ENCODE measurements at places on chromosomes 5 and 9.

DNA sequence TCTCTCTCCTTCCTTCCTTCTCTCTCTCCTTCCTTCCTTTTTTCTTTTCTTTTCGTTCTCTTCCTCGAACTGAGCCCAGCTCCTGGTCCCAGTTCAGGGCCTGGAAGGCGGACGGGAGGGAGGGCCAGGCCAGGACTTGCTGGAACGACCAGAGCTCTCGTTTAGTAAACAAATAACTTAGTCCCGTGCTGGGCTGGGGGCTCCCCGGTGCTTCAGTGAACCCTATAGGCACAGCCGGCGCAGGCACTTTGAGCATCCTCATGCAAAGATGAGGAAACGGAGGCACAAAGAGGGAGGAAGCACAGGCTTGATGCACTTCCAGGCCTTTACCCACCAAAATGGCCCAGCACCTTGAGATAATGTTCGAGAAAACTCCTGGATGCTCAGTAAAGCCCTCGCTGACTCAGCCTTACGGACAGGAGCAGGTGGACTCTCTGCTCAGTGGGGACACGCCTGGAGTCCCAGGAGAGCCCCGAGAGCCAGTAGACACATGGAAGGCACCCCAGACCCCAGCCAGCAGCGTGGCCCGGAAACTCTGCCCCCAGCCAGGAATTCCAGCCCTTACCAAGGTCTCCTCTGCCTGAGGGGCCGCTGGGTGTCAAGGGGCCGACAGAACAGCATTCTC lies 18.8 kb downstream of the FAM163B start:
- DNase-seq: no peak

- no peak for DNase-seq
Measured at GRCh38 chr9:113599646-113600022, 136.1 kb downstream of the RGS3 start.

DNA sequence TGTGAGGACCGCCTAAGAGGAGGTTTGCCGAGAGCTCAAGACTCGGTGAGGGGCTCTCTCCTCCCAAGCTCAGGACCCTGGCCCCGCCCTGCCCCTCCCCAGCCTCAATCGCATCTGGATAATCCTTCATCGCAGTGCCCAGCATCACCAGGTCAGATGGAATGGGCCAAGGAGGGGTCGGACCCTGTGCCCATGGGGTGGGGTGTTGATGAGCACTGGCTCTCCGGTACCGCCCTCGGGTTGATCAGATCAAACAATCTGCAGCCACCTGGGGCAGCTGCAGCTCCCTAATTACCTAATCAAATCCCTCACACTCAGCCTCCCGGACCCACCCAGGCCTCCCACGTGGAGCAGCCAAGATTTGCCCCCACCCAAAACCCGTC lies 24.4 kb upstream of the TDRD7 start:
- DNase-seq: no peak

GRCh38 chr5:76292620-76293322 lies 110.3 kb upstream of the IQGAP2 start:
- DNase-seq: no peak

- DNase-seq: no peak
Measured at GRCh38 chr9:94916956-94917355, 190.5 kb downstream of the AOPEP start.

DNA sequence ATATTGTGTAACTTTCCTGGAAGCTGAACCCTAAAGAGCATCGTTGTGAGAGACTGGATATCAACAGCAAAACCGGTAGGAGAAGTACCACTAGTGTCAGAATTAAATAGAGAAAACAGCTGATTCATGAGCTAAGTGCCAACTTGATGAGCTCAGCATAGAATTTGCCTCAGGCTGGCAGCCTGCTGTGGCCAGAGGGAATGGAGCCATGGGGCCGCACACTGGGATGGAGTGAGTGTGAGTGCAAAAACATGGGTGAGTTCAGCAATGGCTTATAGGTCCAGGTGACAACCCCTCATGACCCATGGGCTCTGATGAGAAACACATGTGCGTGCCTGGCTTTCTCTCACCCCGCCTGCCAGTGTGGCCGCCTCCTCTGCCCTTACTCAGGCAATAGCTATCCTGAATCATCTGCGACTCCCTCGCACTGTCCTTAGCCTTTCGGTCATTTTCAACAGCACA lies 25.4 kb downstream of the ADAMTS16 start:
- DNase-seq: no peak

- no peak for DNase-seq
Measured at GRCh38 chr5:142115937-142116614, 7.5 kb downstream of the NDFIP1 start.

DNA sequence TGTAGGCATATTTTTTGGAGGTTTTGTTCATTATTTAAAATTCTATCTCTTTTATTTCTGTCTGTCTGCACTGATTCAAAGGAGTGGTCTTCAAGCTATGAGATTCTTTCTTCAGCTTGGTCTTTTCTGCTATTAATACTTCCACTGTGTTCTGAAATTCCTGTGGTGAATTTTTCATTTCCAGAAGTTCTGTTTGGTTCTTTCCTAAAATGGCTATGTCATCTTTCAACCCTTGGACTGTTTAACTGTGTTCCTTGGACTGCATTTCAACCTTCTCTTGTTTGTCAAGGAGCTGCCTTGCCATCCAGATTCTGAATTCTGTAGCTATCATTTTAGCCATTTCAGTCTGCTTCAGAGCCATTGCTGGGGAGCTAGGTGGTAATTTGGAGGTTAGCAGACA lies 76.3 kb downstream of the CERT1 start:
- DNase-seq: no peak

- DNase-seq: peak; percentile 72
Measured at GRCh38 chr5:36240779-36241630, 720 bp downstream of the NADK2 start.

- no peak for DNase-seq
Measured at GRCh38 chr9:127098916-127099553, 23.4 kb downstream of the ANGPTL2 start.

- DNase-seq: no peak
Measured at GRCh38 chr9:127987103-127987614, 6.4 kb upstream of the EEIG1 start.

GRCh38 chr9:89384783-89385182 lies 66.5 kb downstream of the SECISBP2 start:
- no peak for DNase-seq

DNA sequence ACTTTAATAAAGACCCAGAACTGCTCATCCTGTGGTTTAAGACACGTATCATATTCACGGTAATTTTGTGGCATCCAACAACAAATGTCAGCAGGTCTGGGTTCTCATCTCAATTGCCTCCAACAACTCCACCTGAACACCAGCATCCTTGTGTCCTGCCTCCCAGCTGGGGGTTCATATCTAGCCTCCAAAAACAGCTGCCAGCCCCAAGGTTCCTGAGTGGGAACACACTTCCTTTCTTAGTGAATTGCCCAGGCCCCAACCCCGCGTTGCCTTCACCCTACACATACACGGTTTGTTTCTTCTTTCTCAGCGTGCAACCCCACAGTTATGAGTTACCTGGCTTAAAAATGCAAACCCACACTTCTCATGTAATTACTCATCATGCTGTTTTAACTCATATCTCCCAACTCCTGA lies 77.9 kb downstream of the SEMA4D start:
- no peak for DNase-seq

GRCh38 chr9:104982543-104982942 lies 54.6 kb upstream of the ABCA1 start:
- no peak for DNase-seq

DNA sequence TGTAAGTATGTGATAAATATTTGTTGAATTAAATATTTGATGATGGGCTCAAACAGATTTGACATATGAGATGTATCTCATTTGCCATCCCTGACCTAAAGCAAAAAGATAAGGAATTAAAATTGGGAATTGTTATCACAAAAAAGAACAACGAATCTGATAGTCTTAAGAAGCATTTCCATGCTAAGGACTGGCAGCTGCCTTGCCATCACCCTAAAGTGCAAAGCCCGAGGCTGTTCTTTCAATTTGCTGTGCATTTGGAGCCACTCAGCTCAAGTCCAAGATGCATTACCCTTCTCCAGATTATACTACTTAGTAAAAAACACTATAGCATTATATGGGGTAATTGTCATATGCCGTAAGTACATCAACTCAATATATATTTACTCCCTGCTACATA lies 618.3 kb upstream of the CLINT1 start:
- no peak for DNase-seq

DNA sequence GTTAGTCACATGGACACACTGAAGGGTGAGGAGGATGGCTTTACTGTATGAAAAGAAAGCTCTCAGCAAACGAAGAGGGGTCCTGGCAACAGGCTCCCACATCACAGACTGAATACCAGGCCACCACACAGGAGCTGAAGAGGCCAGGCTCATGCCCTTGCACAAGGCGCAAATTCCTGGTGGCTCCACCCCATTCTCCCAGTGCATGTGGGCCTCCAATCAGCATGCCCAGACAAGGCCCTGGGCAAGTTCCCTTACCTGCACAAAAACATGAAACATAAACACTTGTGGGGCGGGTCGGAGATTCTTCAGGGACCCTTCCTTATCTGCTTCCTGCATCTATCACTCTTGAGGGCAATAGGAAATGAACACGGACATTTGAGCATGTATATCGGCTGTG lies 935.8 kb upstream of the EDIL3 start:
- no peak for DNase-seq

- no peak for DNase-seq
Measured at GRCh38 chr9:87109231-87109631, 161.9 kb upstream of the GAS1 start.

- no peak for DNase-seq
Measured at GRCh38 chr5:86500947-86501346, 116.8 kb upstream of the COX7C start.

GRCh38 chr9:73200694-73201452 lies 49.2 kb downstream of the ANXA1 start:
- DNase-seq: no peak

DNA sequence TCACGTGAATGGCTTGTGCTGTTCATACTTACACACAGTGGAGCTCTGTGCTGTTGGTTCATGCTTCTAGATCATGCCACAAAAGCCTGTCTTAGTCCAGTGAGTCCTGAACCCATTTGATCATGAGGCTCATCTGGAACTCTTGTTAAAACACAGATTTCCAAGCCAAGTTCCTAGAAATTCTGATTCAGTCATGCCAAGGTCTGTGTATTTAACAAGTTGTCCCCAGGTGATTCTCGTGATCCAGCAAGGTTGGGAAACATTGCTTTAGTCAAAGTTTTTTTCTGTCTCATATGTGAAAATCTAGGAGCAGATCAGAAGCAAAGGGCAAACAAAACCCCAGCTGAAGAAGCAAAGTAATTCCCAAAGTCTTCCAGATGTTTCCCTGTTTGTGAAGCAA lies 112.5 kb upstream of the GAS1 start:
- no peak for DNase-seq

DNA sequence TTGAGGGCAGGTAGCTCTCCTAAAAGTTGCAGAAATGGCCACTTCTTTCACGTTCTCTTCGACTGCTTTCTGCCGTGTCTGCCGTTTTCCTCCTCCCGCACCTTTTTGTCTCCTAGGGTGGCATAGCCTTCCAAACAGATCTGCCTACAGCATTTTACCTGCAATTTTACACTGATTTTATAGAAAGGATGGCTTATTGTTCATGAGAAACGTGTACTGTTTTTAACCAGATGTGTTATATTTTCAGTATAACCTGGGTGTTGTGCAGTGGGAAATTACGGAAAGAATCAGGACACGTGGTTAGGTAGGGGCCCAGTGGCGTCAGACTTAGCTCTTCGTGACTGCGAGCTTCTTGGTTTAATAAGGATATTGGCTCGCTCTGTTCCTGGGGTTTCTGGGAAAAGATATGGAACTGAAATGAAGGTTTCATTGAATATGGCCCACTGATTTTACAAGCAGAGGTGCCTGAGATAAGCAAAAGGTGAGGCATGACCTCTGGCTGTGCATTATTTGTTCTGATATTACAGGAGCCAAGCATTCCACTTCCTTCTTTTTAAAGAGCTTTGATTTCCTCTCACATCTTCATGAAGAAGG lies 43.7 kb upstream of the PRSS3 start:
- DNase-seq: no peak

DNA sequence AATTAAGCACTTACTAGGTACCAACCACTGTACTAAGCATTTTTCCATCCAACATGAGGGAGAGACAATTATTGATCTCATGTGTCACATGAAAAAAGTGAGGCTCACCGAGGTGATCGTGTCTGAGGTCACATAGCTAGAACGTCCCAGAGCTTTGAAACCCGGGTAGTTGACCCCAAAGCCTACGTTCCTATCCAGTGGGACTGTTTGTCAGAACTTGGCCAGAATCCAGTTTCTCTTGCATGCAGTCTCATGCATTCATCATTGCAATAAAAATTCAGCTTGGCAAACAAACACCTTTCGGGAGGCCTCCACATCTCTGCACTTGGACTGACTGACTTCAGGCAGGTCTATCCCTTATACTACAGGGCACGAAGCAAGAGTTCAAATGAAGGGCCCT lies 23.4 kb upstream of the FAT2 start:
- DNase-seq: no peak

DNA sequence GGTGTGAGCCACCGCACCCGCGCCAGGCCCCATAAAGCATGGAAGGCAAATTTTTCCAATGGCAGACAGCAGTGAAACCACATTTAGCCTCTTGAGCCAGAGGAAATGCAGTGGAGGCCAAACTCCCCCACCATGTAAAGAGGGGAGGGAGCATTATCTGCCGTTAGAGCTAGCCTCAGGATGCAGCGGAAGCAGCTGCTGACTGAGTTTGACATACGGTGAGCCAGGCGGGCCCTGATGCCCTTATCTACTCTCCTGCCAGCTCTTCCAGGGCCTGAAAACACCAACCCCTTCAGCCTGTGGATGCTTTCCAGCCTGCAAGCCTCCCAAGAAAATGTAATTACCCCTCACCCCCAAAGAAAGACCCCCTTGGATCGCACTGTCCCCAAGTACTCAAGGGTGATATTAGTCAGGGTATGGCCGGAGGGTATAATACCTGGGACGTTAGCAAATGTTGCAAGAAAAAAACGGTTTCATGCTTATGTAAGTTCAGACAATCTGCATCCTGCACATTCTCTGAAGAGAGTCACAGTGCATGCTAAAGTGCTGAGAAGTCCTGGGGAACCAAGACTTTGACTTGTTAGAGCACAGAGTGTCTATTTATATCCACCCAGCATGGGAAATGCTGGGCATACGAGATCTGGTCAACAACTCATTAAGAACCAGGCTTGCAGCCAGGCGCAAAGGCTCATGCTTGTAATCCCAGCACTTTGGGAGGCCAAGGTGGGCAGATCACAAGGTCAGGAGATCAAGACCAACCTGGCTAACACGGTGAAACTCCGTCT lies 11.3 kb upstream of the GGTA1 start:
- DNase-seq: no peak

DNA sequence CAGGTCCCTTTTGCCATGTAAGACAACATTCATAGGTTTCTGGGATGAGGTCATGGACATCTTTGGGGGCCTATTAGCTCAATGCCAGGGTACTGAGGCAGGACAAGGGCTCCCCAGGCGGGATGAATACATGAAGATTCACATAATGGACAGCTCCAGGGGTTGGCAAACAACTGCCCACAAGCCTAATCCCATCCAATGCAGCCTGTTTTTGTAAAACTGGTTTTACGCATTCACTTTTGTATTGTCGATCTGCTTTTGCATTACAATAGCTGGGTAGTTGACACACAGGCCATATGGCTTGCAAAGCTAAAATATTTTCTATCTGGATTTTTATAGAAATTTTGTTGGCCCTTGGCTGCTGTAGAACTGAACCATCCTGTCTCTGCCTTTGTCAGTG lies 248.5 kb upstream of the PANK3 start:
- DNase-seq: no peak

- no peak for DNase-seq
Measured at GRCh38 chr5:144024545-144024944, 145.9 kb downstream of the YIPF5 start.

GRCh38 chr9:98865284-98865875 lies 57.9 kb downstream of the GALNT12 start:
- no peak for DNase-seq

Measured in nephron progenitor cell (in vitro differentiated cells).